Caco-2 (cell line): ENCODE measurements at places on chromosomes 1 and 21. TPM values are rescaled to one million over a fixed set of nuclear protein-coding genes. Genes with fewer than 3 reads are reported as not detected.

Gene HAX1
- total RNA-seq, result 135 and 138 TPM in 2 replicates

Gene BATF3
- 0.23 and 0.42 TPM in 2 replicates for total RNA-seq

Gene CD244
- total RNA-seq, result 0.11 TPM in 1 of 2 replicates, not detected in the other

Gene GUCA2B
- 0.75 TPM in 1 of 2 replicates, not detected in the other for total RNA-seq

Gene MYOCOS
- total RNA-seq, result 0.18 TPM in 1 of 2 replicates, not detected in the other

Gene ZRANB2
- 48.0 and 54.2 TPM in 2 replicates for total RNA-seq

Gene AMPD1
- not detected in 2 replicates for total RNA-seq

Gene HHIPL2
- 0.16 and 0.32 TPM in 2 replicates for total RNA-seq

Gene PRCC
- 94.4 and 101 TPM in 2 replicates for total RNA-seq

Gene C4BPA
- 10.6 and 12.7 TPM in 2 replicates for total RNA-seq
